ENCODE measurements at places on chromosomes 4 and X.

DNA sequence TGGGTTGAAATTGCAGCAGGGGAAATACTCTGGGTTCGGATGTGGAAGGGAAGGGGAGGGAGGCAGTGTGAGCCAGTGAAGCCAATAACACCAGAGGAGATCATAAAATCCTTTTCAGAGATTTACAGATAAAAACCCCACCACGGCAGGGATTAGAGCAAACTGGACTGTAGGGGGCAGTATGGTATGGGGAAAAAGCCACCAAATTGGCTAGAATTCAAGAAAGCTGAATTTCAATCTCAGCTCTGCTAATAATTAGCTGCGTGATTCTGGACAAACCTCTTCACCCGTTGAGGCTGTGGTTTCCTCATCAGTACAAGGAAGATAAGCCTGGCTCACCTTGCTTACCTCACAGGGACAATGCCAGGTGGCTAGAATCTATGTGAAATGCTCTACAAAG lies 108.1 kb downstream of the ATG4A start:
- no peak for DNase-seq

DNA sequence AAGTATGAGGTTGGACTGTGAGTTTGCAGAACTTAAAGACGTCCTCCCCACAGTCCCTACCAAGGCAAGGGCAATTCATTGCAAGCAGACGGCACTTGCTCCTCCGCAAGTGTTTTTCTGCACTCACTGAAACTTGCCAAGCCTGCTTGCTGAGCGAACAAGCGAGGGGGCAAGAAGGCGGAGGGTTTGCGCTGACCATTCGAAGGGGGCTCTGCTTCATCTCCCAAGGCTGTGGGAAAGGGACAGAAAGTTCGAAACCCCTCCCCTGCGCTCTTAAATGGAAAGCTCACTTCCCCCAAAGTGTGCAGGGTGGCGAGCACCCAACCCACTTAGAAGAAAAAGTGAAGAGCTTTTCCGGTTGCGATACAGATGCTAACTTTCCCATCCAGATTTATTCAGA lies 1.4 kb downstream of the MID1 start:
- no peak for DNase-seq

DNA sequence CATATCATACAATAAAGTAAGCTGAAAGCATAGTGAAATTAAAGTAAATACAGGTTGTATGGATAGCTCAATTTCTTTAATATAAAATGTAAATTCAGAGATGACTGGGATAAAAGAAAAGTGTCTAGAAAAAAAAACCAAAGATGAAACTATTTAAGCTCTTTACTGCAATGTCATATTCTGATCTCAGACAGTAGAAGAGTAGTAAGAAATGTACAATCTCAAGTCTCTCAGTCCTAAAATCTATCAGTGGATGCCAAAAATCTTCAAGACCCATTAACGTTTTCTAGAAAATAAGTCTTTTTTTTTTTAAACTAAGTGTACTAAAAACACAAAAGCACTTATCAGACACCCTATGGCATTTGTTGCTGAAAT lies 13.8 kb downstream of the MGARP start:
- DNase-seq = no peak

DNA sequence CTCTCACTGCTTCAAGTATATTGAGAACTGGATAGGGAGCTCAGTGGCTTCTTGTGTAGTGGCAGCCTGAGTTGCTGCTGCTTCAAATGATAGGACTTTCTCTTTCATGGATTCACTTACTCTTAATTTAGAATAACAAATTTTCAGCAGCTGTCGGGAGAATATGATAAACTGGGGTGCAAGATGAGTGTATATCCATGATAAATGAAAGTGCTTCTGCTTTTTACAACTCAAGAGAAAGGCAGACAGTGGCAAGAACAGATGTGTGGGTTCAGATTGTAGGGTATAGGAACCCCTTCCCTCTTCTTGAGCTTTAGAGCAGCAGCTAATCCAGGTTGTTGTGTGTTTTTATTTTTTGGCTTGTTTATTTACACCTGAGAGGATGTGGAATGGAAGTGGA lies 1.0 kb downstream of the SH3BGRL start:
- DNase-seq = no peak

DNA sequence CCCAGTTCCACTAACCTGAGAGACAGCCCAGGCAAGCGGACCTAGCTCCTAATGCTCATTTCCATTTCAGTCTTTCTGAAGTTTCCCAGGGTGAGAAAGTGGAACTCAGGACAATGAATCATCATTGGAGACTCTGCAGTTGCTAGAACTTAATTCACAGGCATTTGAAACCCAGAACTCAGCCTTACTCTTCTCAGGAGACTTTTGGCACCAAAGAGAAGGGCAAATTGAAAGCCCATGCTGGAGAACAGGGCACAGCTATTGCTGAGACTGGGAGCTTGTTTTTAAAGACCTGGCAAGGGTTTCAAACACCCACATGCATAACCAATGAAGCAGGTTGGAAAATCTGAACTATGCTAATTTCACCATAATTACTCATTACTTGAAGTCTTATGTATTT lies 36.0 kb downstream of the BST1 start:
- DNase-seq = no peak

DNA sequence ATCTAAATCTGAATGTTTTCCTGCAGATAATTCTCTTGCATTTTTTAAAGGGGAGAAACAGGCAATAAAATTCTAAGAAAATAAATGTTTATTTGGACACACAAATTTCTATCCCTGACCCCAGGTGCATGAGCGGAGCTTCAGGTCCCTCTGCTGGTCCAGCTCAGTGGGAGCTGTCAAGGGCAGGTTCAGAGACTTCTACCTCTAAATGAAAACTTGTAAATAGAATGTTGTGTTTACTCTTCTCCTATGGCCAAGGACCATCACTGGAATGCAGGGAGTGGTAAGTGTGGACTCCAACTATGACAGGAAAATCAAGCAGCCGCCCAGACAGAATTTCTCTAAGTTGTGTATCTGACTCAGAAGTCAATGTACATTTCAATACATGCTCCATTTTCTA lies 148.6 kb upstream of the TTC29 start:
- DNase-seq = no peak

GRCh38 chr4:147628415-147628814 lies 11.2 kb downstream of the TMEM184C start:
- DNase-seq = no peak

- DNase-seq = no peak
Measured at GRCh38 chr4:48804584-48805301, 24.7 kb upstream of the FRYL start.

GRCh38 chr4:129676934-129677333 lies 581.0 kb downstream of the C4orf33 start:
- DNase-seq = no peak

GRCh38 chr4:118113220-118113619 lies 78.9 kb downstream of the NDST3 start:
- no peak for DNase-seq

GRCh38 chr4:133347409-133347808 lies 198.3 kb downstream of the PCDH10 start:
- DNase-seq = no peak

GRCh38 chr4:1047976-1048772 lies 36.7 kb downstream of the FGFRL1 start:
- DNase-seq = no peak

- DNase-seq = no peak
Measured at GRCh38 chr4:98967786-98968329, 27.7 kb upstream of the METAP1 start.

DNA sequence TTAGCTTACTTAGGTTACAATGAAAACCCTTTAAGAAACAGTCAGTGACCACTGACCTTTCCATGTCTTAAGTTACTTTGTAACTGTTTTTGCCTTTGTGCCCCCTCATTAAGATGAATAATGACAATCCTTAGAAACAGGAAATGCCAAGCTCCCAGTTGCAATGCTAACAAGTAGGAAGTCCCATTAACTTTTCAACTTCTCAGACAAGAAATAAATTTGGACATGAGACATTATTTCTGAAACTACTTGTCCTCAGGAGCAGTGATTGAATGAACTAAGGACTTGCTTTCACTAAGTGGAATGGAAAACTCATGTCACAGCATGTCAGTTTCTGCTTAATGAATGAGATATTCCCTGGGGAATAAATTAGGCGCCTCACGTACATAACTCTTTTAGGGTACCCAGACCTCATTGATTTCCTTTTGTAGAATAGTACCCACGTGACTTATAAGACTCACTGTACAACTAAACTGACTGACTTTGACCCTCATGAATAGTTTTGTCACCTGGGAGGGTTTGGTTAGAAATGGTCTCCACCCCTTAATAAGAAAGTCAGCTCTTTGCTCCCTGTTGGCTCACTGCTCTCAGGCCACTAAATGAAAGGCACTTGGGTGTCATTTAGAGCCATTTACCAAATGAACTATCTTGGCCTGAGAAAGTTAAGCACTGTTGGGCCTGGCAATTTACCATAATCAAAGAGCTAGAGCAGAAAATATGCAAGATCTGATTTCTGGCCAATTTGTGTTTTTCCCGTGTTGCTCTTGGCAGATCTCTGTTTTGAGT lies 383.9 kb downstream of the RPA4 start:
- no peak for DNase-seq

DNA sequence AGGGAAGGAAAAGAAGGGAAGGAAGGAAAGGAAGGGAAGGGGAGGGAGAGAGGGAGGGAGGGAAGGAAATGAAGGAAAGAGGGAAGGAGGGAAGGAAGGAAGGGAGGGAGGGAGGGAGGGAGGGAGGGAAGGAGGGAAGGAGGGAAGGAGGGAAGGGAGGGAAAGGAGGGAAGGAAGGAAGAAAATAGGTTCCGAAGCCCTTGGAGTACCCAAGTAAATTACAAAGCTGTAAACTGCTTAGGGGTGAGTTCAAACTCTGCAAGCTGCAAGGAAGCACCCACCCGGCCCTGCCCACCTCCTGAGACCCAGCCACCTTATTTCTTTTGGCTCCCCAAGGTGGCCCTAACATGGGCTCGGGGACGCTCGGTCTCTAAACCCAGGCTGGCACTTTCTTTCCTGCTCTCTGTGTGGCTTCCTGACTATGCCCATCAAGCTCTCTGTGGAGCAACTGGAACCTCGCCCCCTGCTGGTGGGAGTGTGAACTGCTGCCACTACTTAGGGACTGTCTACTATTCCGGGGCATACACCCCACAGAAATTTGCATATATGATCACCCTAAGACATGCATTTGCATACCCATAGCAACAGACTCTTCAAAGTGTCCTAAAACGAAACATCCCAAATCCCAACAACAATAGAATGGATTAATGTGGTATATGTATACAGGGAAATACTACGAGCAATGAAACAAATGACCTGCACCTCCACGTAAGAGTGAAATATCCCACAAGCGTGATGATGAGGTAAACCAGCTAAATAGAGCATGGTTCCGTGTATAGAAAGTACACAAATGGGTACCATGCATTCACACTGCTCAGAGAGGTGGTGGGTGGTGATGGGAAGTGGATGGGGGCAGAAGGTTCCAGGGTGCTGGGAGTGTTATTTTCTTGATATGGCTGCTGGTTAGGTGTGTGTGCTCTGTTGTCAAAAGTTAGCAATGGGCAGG lies 151.7 kb upstream of the TBL1X start:
- DNase-seq = peak; percentile 40

DNA sequence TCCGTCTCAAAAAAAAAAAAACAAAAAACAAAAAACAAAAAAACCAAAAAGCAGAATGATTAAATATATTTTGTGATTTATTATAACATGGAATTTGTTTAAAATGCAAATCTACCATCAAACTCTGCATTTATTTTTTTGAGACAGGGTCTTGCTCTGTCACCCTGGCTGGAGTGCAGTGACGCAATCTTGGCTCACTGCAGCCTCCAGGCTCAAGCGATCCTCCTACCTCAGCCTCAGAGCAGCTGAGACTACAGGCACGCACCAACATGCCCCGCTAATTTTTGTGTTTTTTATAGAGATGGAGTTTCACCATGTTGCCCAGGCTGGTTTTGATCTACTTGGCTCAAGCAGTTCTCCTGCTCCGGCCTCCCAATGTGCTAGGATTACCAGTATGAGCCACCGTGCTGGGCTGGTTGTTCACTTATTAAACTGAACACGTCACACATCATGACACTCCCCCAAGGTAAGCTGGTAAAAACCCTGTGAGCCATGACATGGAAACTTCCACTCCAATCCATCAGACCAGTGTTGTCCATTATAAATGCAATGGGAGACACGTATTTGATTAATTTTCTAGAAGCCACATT lies 45.7 kb downstream of the RBM47 start:
- no peak for DNase-seq

DNA sequence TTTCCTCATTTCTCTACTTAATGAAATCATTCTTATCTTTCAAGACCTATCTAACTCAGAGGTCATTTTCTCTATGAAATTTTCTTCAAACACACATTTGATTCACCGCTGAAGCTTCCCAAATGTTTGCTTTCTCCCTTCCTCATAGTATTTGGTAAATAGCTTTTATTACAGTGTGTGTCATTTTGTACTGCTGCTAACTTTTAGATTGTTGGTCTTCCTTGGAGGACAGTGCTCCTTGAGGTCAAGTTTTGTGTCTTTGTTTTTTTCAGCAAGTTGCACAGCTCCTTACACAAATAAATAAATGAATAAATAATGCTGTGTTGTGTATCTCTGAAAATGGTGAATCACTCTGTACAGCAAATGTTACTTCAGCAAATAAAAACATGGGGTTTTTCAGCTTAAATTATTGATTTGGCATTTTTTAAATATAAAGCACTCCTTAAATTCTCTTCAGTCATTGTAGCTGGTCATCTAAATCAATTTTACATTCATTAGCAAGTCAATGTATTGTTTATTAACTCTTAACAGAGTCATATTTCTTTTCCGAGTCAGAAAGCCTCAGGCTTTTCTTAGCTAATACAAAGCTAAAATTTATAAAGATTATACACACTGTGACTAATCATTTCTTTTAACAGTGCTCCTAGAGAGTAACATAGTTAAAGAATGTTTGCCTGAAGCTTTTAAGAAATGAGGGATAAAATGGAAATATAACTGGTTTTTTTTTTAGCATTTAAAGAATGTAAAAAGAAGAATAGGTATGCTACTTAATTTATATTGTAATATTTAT lies 30.1 kb upstream of the MAD2L1 start:
- no peak for DNase-seq

DNA sequence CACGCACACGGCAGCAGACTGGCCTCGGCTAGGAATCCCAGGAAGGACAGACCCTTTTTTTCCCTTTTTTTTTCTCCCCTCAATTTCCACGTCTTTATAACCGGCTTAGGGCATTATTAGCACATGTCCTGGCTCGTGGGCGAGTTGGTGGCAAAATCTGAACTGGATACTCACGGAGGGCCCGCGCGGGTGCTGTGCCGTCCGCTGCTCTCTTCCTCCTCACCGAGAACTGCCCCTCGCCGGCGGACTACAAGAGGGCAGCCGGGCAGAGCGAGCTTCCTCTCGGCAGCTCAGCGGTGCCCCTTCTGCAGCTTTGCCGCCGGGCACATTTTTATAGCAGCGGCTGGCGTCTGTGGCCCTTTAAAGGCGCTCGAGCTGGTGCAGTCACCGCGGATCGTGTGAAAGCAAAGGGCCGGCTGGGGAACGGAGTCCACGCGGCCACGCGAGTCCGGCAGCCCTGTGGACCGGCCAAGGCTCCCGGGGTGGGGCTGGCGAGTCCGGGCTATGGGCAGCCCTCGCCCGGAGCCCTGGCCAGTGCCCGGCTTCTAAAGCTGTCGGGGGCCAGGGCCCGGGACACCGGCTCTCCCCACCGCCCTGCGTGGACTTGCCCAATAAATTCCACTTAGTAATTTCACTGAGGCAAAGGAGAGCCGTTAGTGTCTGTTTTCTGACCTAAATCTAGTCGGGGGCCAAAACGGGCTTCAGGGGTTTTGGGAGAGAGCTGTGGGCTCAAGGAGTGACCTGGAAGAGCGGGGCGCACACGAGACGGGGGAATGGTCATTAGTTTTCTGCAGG lies 1.3 kb upstream of the CITED1 start:
- peak; percentile 43 for DNase-seq

All from heart right ventricle (tissue), 16 donors.